ENCODE measurements at places on chromosomes 1 and 21. TPM values are rescaled to one million over a fixed set of nuclear protein-coding genes. Genes with fewer than 3 reads are reported as not detected.
A peak's percentile ranks its signal among the peaks of the same experiment; 100 is the strongest.

FALEC gene
- 0.37 TPM for total RNA-seq

FAM151A gene
- not detected for total RNA-seq

LYPD8 gene
- total RNA-seq = not detected

TCHH gene
- total RNA-seq = 0.02 TPM

CHODL gene
- total RNA-seq = not detected

PDPN gene
- total RNA-seq = not detected

GRCh38 chr1:12180315-12180714 is 13.5 kb downstream of the TNFRSF1B start:
- peaks cover 63% of the 10 kb centered on the region for H3K4me1 ChIP-seq
- H3K36me3 ChIP-seq = peaks cover 58% of the 10 kb centered on the region
- no peak overlapping the region for H3K4me3 ChIP-seq
- DNase-seq = no peak
- no peak overlapping the region for H3K27ac ChIP-seq

DNA sequence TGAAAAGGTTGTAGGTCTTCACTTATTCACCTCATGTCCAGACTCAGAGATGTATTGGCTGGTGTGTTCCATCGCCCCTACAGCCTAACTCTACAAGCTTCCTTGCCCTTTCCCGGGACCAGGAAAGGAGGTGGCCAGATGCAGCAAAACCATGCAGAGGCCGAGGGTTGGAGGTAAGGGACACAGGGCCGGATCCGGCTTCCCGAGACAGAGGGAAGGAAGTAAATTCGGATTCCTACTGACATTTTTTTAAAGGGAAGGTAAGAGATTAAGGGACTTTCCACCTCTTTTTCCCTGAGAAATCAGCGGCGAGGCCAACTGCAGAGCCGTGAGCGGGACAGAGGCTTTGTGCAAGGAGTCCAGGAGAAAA is 12.7 kb downstream of the EPHA10 start:
- H3K27ac ChIP-seq = no peak overlapping the region
- no peaks in the 10 kb centered on the region for H3K36me3 ChIP-seq
- H3K4me3 ChIP-seq = peak overlapping the region; percentile 54
- H3K4me1 ChIP-seq = peaks cover 13% of the 10 kb centered on the region

DNA sequence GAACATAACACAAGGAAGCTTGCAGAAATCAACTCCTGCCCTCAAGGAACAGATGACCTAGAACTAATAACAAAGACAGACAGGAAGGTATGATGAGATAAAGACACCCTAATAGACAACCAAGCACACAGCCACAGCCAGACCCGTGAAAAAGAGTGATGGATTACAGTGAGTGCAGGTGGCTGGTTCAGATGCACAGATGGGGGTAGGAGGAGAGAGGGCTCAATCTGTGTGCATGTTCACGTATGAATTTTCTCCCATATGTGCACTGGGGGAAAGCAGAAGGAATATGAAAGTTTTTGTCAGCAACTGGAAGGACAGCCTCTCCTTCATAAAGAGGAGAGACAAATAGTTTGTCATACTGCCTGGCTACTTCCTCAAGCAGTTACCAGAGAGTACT is 367.1 kb downstream of the PBX1 start:
- no peaks in the 10 kb centered on the region for H3K4me1 ChIP-seq
- no peaks in the 10 kb centered on the region for H3K27me3 ChIP-seq
- H3K36me3 ChIP-seq = no peaks in the 10 kb centered on the region
- no peak for DNase-seq
- H3K27ac ChIP-seq = no peak overlapping the region

DNA sequence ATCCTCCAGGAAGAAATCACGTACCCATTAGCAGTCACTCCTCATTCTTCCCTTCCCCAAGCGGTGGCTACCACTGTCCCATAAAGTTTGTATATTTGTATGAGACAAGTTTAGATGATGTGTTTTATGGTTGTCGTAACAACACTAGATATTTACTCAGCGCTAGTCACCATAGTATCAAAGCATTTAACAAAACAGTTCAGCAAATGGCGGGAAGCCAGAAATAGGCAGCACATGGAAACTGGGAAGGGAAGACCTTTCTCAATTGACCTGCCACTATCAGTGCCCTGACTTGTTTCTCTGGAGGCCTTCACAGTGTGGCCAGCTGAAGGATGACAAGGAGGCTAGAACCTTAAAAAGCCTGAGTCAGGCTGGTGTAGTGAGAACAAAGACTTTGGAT is 31.1 kb downstream of the CNST start:
- peaks cover 7% of the 10 kb centered on the region for H3K4me1 ChIP-seq
- H3K4me3 ChIP-seq = no peak overlapping the region
- no peak for DNase-seq
- H3K36me3 ChIP-seq = peaks cover 33% of the 10 kb centered on the region
- no peaks in the 10 kb centered on the region for H3K27me3 ChIP-seq
- H3K27ac ChIP-seq = no peak overlapping the region

GRCh38 chr1:39426346-39426745 is 65.1 kb upstream of the BMP8A start:
- H3K4me3 ChIP-seq = no peak overlapping the region
- DNase-seq = no peak
- H3K27ac ChIP-seq = peak overlapping the region; percentile 29
- H3K4me1 ChIP-seq = peaks cover 7% of the 10 kb centered on the region
- H3K36me3 ChIP-seq = peaks cover 83% of the 10 kb centered on the region

- H3K4me3 ChIP-seq = no peak overlapping the region
- H3K27me3 ChIP-seq = no peaks in the 10 kb centered on the region
- DNase-seq = no peak
- no peaks in the 10 kb centered on the region for H3K4me1 ChIP-seq
Observed at GRCh38 chr1:58057826-58058225, 488.7 kb downstream of the OMA1 start.

GRCh38 chr1:207651583-207651982 is 6.7 kb downstream of the CR1L start:
- H3K27ac ChIP-seq = no peak overlapping the region
- no peak for DNase-seq
- H3K4me1 ChIP-seq = no peaks in the 10 kb centered on the region
- peaks cover 33% of the 10 kb centered on the region for H3K27me3 ChIP-seq
- no peaks in the 10 kb centered on the region for H3K36me3 ChIP-seq

Data from activated T-helper 2 cell treated with anti-CD3 and anti-CD28 coated beads, Interferon-gamma antibody, Interleukin-2, Interleukin-4, amounts not matched to agents 10 μg/mL and 5 μg/mL and 100 μg/mL, durations not matched to agents 14 hours and 24 hours and 36 hours (primary cell).